ENCODE measurements at places on chromosomes 5 and 9. TPM values are rescaled to one million over a fixed set of nuclear protein-coding genes. Genes with fewer than 3 reads are reported as not detected.

ADAMTSL2 gene
- not detected for total RNA-seq

ZBTB5 gene
- 8.0 TPM for total RNA-seq

SARDH gene
- 0.07 TPM for total RNA-seq

PDE8B gene
- 1.5 TPM for total RNA-seq

IFNA21 gene
- not detected for total RNA-seq

C9orf50 gene
- not detected for total RNA-seq

PCDHGC5 gene
- 0.30 TPM for total RNA-seq

PCDHGA3 gene
- total RNA-seq = not detected

SIGMAR1 gene
- 80.3 TPM for total RNA-seq

KIAA0825 gene
- 13.2 TPM for total RNA-seq

RNF20 gene
- total RNA-seq = 32.1 TPM

MRPL41 gene
- 52.1 TPM for total RNA-seq

TXNDC8 gene
- total RNA-seq = not detected

CRB2 gene
- total RNA-seq = not detected

HRCT1 gene
- 3.2 TPM for total RNA-seq

IL13 gene
- total RNA-seq = not detected

PDLIM4 gene
- not detected for total RNA-seq

FGF1 gene
- not detected for total RNA-seq

RASEF gene
- 1.7 TPM for total RNA-seq

AGXT2 gene
- not detected for total RNA-seq

NPDC1 gene
- 35.5 TPM for total RNA-seq

PTPRD gene
- total RNA-seq = 45.3 TPM

CCL27 gene
- total RNA-seq = not detected

SMIM15 gene
- total RNA-seq = 99.2 TPM

PCDHGA8 gene
- 1.4 TPM for total RNA-seq

Measured in NCI-H460 (cell line).